Gastroesophageal sphincter (tissue), 4 donors: ENCODE measurements at places on chromosomes 5 and 9. TPM values are rescaled to one million over a fixed set of nuclear protein-coding genes. Genes with fewer than 3 reads are reported as not detected.

Gene TAF1L
- total RNA-seq: not detected

Gene RANBP6
- 14.8 TPM for total RNA-seq

Gene ADGRD2
- not detected for total RNA-seq

Gene STK10
- 30.4 TPM for total RNA-seq

Gene CDH10
- total RNA-seq: not detected

Gene DEPDC1B
- 0.62 TPM for total RNA-seq

Gene FYB1
- total RNA-seq: 2.5 TPM

Gene FABP6
- not detected for total RNA-seq

Gene LEAP2
- total RNA-seq: 1.2 TPM

Gene DPYSL3
- total RNA-seq: 175 TPM

Gene AQP7
- 1.4 TPM for total RNA-seq

Gene DBH
- total RNA-seq: not detected

Gene TESK1
- total RNA-seq: 38.2 TPM
